ENCODE measurements at places on chromosomes 12 and 14.

- DNase-seq: no peak
Observed at GRCh38 chr14:74326369-74327152, 21.7 kb upstream of the VRTN start.

GRCh38 chr12:132948146-132949066 lies 7.7 kb downstream of the ZNF605 start:
- no peak for DNase-seq

- DNase-seq: no peak
Observed at GRCh38 chr14:26766726-26767125, 168.9 kb upstream of the NOVA1 start.

GRCh38 chr12:50825372-50825838 lies 17.3 kb upstream of the TMPRSS12 start:
- DNase-seq: no peak

DNA sequence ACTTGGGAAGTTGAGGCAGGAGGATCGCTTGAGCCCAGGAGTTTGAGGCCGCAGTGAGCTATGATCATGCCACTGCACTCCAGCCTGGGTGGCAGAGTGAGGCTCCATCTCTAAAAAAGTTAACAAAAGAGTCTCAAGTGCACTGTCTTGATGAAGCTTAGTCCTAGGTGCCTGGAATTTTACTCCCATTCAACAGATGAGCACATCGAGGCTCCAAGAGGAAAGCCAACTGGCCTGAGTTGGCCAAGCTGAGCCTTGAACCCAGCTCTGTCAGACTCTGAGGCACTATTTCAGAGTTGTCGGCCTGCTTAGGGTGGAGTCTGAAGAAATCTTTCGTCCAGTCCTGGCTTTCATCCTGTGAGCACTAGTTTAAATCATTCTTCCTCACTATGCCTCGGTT lies 98.1 kb upstream of the MAP1LC3B2 start:
- no peak for DNase-seq

GRCh38 chr14:33985242-33985641 lies 34.4 kb upstream of the EGLN3 start:
- DNase-seq: no peak

DNA sequence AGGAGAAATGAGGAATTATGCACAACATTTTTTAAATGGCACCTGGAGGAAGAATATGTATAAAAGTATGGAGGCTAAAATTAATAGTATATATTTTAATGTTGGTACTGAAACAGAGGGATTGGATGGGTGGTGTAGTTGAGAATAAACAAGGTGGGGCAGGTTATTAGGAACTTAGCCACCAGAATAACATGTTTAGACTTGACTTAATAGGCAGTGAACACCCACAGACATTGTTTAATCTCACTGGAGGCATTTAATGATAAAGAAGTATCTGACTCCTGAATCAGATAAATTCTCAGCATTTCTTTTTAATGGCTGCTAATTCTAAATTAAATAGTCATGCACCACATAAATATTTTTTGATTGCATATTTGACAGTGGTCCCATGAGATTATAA lies 139.7 kb downstream of the CNTN1 start:
- DNase-seq: no peak

DNA sequence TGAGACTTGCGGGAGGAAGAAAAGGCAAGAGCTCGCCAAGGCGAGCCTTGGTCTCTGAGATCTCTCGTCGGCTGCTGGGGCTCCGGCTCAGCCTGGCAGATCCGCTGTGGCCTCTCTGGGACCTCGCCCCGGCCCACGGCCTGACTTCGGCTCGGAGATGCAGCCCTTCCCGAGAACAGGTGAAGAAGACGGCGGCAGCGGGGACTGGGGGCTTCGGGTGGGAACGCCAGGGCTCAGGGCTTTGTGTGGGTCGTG lies 6.0 kb upstream of the HOXC9 start:
- DNase-seq: no peak

GRCh38 chr14:90596733-90597132 lies 199.9 kb downstream of the CALM1 start:
- no peak for DNase-seq

DNA sequence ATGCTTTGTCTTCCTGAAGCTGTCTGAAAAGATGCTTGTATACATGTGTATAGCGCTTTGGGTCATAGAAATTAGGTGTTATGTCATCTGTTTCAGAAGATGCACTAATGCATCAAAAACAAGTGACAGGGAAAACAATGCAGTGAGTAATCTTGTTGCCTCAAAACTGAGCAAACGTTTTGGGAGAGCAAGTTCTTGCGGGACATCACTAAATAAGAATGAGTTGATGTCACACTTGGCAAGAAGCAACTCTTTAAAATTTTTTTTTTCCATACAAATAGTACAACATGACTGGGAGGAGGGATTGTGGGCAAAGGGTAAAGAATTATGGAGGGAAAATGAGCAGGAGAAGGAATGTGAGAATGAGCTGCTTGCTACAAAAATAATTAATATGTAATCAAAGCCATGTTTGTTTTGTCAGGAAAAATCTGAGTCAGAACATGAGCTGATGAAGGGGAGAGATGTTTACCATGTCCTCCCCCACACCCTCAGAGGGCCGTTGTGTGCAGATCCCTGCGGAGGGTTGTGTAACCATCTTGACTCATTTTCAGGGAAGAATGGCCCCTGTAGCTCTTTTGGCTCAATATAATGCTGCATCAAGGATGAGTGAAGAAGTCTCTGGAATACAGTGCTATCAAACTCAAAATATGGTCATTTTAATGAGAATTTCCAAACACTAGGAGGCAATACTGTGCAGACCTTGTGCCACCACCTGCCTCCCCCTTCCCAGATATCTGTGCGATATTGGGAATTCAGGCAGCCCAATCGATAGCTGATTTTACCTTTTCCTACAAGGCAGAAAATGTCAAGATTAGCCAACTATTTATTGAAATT lies 41.4 kb downstream of the BORCS5 start:
- no peak for DNase-seq

DNA sequence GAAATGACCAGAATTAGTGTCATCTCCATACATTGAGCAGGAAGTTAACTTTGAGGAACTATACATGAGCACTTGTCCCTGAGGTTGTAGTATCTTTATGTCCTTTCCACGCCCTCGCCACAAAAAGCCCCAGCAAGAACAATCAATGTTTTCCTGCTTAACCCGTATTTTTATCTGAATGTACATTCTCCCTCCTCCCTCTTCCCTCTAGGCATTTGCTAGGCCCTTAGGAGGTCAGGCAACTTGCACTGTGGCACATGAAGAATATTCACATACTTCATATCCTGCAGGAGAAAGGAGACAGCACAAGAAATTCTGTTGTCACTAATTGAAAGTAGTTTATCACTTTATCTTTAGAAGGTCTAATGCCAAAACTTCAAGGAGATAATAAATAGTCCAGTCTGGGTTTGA lies 18.1 kb upstream of the DUSP6 start:
- DNase-seq: no peak

Data from stimulated activated CD4-positive, alpha-beta T cell treated with anti-CD3 and anti-CD28 coated beads, Interleukin-1b, Interleukin-23, amount 100 ng/mL, for 1 hour (primary cell).